ENCODE measurements at places on chromosomes 11 and 22. TPM values are rescaled to one million over a fixed set of nuclear protein-coding genes. Genes with fewer than 3 reads are reported as not detected.

Gene LPXN
- total RNA-seq: 4.2 TPM

Gene TRMT2A
- 29.3 TPM for total RNA-seq

Gene CECR2
- 6.0 TPM for total RNA-seq

Gene ANKK1
- total RNA-seq: 0.23 TPM

Gene GVQW3
- 39.0 TPM for total RNA-seq

Gene CCDC87
- 1.2 TPM for total RNA-seq
